ENCODE measurements at places on chromosomes 6 and 20. TPM values are rescaled to one million over a fixed set of nuclear protein-coding genes. Genes with fewer than 3 reads are reported as not detected.

- no peak for DNase-seq
Measured at GRCh38 chr6:13846841-13847240, 32.5 kb upstream of the MCUR1 start.

DNA sequence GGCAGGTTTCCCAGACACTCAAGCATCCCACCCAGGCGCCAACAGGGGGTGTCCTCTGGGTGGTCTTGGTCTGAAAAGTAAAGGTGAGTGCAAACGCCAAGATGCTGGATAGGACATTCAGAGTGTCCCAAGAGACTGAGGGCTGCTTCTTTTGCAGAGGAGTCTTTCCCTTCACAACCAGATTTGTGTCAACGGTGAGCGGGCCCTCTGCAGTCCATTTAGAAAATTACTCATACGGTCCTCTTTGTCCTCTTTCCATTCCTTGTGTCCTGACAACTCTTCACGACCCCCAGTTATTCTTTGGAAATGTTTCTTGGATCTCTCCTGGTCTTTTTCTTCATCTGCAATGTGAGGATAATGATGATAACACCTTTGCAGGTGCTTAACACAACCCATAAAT is 257.8 kb downstream of the CDC5L start:
- no peak for DNase-seq

DNA sequence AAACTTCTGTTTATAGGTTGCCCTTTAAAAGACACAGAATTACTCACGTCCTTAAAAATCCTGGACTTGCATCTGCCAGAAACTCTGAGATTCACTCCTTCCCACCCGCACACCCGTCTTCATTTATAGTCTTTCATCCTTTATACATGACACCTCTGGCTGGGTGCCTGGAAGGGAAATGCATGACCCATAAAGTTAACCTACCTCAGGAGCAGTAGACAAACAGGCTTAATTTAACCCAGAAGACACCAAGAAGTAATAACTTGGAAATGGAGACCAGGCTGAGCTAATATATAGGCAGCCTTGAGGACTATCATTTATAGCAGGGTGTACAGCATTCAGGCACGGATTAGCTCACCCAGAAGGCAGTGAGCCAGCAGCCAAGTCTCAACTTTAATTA is 429.0 kb upstream of the NRSN1 start:
- DNase-seq = peak; percentile 48

The TEAD3 gene
- total RNA-seq = 91.8 TPM

- no peak for DNase-seq
Measured at GRCh38 chr6:5279891-5280338, 18.6 kb downstream of the FARS2 start.

DNA sequence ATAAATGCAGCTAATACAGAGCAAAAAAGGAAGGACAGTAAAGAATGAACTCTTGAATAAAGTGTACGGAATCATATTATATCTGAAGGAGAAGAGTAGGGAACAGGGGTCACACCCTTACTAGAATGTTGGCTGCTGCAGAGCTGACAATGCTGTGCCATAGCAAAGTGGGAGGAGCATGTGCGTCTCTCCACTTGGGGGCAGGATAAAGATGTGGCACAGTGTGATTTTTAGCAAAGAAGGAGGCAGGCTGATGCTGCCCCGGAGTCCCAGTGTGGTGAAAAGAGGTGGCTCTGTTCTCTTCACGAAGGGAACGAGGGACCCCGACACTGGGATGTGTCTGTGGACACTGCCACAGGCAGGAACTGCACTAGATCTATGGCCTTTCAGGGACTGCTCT is 67.5 kb downstream of the INSM1 start:
- no peak for DNase-seq

The C6orf52 gene
- total RNA-seq = 3.8 TPM

- no peak for DNase-seq
Measured at GRCh38 chr6:18165751-18166150, 10.5 kb downstream of the KDM1B start.

DNA sequence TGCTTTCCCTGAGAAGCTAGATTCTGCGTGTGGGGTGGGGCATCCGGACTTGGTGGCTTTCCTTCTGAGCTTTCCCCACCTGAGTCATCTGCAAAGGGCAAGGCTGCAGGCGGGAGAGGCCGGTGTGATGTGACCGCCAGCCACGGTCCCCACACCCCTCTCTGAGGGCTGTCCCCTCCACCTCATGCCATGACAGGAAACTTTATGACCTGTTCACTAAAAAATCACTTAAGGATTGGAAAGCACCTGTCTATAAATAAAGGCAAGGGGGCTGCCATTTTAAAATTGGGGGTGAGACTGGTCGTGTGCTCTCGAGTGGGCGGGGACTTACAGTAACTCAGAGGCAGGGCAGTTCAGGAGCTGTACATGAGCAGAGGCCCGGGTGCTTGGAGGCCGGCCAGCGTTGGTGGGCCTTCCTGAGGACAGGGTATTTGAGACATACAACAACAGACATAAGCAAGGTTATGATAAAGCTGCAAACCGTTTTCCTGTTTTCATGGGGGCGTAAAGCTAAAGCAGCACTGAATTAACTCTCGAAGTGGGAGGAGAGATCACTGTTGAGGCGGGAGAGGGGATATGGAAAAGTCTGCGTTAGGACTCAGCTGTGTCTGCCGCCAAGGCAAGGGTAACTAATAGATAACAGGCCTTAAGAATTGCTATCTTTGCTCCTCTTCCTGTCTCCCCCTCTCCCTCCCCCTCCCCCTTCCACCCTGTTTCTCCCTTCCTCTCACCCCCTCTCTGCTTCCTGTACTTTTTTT is 16.1 kb upstream of the SERPINB1 start:
- no peak for DNase-seq

- no peak for DNase-seq
Measured at GRCh38 chr6:51765230-51765629, 322.2 kb downstream of the PKHD1 start.

DNA sequence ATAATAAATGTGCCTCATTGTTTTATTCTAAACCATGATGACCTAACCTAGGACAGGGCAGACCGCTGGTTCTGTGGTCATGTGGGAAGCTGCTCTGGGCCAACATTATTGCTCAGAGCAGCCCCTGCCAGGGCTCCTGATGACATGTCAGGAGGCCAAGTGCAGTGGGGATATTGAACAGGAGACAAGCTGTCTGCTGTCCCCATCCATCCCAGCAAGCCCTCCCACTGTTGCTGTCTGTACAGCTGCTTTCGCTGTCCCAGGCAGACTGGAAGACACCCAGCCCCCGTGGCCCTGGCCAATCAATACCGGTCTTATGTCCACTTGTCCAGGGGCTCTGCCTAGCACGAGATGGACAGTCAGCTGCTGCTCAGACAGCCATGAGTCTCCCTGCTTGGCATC is 43.2 kb upstream of the FNDC1 start:
- DNase-seq = no peak

DNA sequence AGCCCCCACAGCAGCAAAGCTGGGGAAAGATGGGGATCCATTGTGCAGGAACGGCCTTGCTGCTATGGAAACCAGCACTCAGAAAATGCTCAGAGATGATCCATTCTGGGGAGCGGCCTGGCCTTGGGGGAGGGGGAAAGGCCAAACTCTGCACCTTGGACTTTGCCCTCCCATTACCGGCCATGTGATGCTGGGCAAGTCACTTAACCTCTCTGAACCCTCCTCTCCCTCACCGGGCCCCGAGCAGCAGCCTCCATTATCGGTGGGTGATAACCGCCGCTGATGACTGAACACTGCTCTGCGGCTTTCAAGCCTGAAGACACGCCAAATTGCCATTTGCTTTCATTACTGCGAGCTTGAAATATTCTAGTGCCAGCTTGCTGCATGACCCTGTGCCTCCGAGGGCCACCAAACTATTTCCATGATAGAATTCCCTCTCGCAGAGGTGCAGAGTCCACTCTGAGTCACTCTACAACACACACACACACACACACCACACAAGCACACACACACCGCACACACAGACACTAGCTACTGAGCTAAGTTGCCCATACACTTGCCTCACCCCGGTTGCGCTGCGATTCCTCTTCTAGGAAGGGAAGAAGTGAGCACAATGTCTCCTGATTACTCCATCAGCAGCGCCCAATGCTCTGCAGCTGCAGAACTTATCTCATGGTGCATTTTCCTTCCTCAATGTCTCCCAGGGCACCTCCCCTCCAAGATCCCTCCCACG is 20.6 kb upstream of the SIRPA start:
- no peak for DNase-seq

- DNase-seq = no peak
Measured at GRCh38 chr20:9590189-9590588, 75.8 kb downstream of the LAMP5 start.

- no peak for DNase-seq
Measured at GRCh38 chr20:17771206-17772004, 71.6 kb downstream of the BANF2 start.

DNA sequence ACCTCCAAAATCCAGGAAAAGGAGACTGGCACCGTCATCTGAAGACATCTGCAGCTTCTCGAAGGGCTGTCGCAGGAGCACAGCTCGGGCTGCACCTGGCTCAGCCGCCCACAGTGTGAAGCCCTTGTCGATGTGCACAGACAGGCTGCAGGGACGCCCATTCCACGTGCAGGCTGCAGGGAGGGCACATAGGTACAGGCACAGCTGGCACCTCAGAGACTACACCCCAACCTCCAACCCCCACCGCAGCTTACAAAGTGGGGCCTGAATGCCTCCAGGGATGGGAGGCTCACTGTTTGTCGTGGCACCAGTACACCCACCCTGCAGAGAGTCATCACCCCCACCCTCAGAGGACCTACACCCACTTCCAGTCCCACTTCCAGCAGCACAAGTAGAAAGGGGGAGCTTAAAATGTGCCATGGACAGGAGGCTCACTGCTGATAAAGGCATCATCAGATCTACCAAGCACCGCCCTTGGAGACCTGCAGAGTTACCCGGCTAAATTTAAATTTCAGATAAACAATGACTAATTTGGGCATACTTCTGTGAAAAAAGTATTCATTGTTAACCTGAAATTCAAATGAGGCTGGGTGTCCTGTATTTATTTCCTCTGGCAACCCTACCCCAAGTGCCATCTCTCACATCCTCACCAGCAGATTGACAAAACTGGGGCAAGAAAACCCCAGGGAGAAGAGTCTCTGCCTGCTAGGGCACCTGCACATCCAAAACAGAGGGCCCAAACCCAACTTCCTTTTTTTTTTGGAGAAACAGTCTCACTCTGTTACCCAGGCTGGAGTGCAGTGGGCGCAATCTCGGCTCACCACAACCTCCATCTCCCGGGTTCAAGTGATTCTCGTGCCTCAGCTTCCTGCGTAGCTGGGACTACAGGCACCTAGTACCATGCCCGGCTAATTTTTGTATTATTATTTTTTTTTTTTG is 7.7 kb upstream of the CDK5RAP1 start:
- DNase-seq = no peak

DNA sequence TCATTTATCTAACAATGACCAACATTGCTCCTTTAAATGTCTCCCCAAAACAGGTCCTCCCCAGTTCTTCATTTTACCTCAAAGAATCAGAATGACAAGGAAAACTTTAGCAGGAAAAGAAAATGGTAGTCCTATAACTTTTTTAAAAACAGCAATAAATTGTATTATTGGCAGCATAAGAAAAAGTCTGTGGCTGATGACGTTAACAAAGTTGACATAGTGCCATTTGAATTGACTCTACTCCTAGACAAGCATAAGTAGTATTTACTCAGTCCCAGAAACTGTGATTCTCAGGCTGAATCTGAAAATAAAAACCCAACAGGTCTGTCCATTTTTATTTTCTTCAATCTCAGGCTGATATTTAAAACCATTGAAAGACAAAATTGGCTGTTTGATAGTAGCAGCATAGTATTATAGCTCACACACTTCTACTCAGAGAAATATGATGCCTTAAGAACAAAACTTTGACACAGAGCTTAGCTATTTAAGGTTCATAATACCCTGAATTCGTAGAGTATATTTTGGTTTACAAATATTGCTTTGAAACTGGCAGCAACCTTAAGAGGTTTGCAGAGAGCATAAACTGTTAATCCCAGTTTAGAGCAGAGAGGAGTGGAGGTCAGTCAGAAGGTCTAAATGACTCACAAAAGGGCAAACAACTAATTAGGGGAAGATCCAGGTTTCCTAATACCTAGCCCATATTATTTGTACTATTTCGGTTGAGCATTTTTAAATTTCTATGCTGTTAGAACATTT is 35.0 kb upstream of the TENT5A start:
- no peak for DNase-seq

The BPIFA1 gene
- not detected for total RNA-seq

- no peak for DNase-seq
Measured at GRCh38 chr6:118808793-118809638, 84.9 kb upstream of the ASF1A start.

- DNase-seq = no peak
Measured at GRCh38 chr6:118401325-118401975, 146.6 kb upstream of the PLN start.

The SLC17A1 gene
- total RNA-seq = not detected

GRCh38 chr6:156701966-156702365 is 75.2 kb upstream of the ARID1B start:
- DNase-seq = no peak

- no peak for DNase-seq
Measured at GRCh38 chr6:158042245-158042798, 60.7 kb downstream of the SYNJ2 start.

All from mesothelial cell of epicardium (in vitro differentiated cells).